ENCODE measurements at places on chromosomes 11 and 22.

DNA sequence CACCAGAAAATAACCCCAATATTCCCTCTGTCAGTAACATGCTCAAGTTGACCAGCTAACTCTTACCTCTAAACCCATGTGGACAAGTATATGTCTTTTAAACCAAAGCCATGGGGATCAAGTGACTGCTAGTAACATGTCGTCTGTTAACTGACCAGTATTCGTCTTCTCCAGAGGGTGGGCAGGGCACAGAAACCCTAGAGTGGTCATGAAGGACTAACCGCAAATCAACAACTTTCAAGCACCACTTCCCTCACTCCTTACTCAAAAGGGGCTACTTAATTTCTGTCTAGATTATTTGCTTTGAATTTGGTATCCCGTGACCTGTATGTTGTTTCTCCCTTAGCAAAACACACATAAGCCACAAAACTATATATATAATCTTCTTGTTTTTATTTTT lies 293.2 kb downstream of the SWAP70 start:
- no peak for DNase-seq

GRCh38 chr11:24422376-24422775 lies 74.5 kb upstream of the LUZP2 start:
- DNase-seq: no peak

- no peak for DNase-seq
Measured at GRCh38 chr11:132773751-132774150, 758.5 kb downstream of the OPCML start.

DNA sequence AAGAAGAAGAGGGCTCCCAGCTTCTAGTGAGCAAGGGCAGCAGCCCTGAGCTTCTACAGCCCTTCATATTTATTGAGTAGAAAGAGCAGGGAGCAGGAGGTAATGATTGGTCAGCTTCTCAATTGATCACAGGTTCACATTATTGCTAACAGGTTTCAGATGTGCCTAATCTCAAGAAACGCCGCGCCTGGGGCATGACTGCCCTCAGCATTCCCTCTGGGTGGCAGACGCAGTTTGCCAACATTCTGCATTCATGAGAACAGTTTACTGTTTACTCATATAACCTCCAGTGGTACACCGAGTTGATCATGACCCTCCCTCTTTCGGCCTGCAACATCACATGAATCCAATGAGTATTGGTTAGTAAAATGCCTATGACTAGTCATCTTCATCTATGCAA lies 4.7 kb upstream of the ZNF74 start:
- no peak for DNase-seq

- DNase-seq: no peak
Measured at GRCh38 chr22:39518996-39519680, 1.2 kb upstream of the ATF4 start.

DNA sequence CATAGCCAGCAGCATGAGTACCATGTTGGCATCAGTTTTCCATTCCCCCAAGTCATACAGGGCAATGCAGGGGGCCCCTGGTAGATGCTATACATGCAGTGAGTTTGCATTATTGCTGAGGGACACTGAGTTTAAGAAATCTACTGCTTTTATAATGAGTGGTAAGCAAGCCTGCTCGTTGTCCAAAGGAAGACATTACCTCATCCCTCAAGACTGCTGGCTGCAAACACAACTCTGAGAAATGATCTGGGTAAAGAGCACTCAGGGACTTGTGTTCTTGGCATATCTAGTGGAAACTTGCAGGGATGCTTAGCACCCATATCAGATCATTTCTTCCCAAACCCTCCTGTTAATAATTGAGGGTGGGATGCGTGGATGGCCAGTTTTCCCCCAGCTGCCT lies 77.9 kb downstream of the CWC15 start:
- DNase-seq: no peak

- DNase-seq: no peak
Measured at GRCh38 chr11:11845551-11845950, 3.8 kb downstream of the USP47 start.

- no peak for DNase-seq
Measured at GRCh38 chr11:87976009-87976408, 199.2 kb downstream of the RAB38 start.

DNA sequence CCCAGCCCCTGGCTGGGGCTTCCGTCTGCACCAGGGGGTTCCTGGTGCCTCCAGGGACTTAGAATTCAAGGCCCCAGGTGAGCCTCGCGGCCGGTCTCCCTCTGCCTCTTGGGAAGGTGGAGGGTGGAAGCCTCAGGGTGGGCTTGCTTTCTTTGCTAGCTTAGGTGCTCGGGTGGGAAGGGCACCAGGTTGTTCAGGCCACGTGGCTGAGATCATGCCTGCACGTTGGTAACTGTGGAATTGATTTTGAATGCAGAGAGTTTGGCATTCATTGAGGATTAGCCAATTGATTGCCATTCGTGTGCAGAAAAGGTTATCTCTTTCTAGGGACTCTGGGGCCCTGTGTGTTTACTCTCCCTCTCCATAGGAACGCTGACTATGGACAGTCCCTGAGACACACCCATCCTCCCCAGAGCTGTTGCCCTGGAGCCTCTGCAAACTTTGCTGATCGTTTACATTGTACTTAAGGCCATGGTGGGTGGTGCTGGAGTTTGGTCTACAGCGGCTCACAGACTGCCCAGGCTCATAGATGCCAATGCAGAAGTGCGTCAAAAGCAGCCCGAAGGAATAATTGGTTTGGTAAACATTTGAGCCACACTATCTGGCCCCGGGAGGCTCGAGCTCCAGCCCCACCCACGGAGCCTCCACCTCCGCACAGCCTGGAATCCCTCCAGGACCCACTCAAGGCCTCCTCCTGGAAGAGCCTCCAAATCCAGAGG lies 1457.7 kb downstream of the BRD1 start:
- no peak for DNase-seq

- no peak for DNase-seq
Measured at GRCh38 chr11:68343761-68344256, 31.4 kb downstream of the LRP5 start.

- DNase-seq: no peak
Measured at GRCh38 chr22:36287881-36288515, 35.1 kb downstream of the APOL1 start.

DNA sequence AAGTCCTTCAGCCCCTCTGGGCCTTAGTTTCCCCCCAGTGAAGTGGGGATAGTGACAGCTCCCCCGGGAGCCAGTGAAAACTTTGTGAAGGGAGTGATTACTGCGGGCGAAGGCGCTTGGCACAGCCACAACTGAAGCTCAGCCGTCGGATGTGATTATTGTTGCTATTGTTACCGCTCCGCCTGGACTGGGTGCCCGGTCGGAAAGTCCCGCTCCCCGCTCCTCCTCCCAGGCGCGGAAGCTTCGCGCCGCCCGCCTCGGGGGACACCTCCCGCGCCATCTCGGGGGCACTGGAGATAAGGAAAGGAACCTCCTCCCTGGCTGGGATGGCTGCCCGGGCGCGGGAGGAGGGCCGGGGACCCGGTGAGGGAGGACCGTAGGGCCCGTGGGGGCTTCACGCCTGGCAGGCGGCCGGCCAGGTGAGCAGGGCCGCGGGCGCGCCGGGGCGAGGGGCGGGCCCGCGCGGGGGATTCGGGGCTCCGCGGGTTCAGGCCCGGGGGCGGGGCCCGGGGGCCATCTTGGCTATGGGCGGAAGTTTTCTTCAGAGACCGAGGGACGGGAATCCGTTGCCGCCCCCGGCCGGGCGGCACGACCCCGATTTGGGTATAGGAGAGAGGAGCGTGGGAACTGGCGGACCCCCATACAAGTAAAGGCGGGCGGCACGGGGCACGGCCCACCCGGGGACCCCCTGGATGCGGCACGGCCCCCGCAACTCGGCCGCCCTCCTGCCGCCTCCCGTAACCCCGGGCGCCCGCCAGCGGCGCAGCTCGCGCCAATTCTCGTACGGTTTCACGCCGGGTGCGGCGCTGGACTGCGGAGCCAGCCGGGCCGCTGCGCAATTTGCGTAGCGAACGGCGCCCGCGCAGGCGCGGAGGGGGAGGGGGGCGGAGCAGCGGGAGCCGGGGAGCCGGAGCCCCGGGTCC lies at the start of gene GPR137:
Gene GPR137 (plus strand): TSS at position 887 of the 923 bp plus-strand sequence. CDS start 677 bp downstream, outside the sequence.
- no peak for DNase-seq

All from NCI-H2081 treated with DMSO at 0.1 percent for 48 hours (cell line).